ENCODE measurements at places on chromosomes 12 and 14.

DNA sequence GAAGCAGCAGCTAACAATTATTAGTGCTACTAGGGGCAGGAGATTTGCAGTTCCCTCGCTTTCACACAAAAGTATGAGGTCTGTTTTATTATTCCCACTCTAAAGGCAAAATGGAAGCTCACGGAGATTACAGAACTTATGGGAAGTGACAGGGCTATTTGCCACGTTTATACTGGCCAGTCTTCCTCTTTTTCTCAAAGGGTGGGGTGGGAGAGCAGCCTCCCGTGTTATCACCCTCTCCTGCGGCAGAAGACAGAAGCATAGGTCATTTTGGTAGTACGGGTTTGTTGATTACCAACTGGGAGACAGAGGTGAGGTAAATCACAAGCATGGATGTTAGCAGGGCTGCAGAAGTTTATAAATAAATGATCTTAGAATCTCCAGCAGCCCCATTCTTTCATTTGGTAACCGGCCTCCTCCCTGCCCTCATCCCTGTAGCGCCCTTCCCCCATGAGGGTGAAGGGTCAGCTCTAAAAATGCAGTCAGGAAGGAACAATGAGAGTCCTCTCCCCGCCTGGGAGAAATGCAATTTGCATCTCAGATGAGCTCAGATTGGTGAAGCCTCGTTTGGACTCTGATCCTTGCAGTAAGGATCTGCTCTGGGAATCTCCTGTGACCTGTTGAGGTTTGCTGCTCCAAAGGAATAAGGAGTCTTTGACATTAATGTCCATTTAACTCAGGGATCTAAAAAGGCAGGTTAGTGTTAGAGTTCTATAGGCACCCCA lies 44.7 kb upstream of the SINHCAF start:
- DNase-seq, result no peak

DNA sequence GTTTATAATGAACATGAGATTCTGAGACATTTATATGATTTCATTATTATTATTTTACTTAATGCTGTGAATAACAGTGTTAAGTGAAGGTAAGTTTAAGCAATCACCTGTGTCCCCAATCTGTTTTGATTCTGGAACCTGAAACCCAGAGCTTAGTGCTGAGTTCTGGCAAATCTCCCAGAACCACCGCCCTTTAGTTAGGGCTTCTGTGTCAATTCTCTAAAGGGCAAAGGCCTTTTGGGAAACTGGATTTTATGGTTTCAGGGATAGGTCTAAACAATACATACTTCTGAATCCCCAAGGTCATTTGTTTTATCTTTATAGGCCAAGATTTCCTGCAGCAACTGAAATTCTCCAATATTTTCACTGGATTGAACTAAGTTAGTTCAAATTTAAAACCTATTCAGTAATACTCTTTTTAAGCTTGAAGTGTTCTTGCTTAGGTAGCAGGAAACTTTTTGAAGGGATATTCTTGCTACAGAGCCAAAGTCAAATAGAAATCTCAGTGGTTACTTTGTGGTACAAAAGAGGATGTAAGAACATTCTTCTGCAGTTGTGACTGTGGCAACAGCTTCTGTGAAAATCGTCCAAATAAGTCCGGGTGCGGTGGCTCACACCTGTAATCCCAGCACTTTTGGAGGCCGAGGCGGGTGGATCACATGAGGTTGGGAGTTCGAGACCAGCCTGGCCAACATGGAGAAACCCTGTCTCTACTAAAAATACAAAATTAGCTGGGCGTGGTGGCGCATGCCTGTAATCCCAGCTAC lies 10.0 kb upstream of the PKP2 start:
- no peak for DNase-seq

DNA sequence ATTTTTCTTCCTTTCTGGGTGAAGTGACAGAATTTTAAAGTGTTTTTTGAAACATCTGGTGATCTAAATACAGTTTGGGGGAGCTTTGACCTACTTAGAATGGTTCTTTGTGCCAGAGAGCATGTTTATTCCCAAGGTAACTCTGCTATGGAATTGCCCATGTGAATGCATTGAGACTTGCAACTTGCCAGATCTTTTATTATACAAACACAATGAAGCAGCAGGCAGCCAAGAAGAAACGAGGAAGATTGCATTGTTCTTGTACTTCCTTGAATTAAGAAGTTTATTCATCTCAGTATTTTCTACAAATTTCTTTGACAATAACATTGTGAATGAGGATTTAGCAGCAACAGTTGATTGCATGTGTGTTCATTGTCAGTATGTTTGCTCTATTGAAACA lies 55.5 kb downstream of the FGD4 start:
- DNase-seq, result no peak

DNA sequence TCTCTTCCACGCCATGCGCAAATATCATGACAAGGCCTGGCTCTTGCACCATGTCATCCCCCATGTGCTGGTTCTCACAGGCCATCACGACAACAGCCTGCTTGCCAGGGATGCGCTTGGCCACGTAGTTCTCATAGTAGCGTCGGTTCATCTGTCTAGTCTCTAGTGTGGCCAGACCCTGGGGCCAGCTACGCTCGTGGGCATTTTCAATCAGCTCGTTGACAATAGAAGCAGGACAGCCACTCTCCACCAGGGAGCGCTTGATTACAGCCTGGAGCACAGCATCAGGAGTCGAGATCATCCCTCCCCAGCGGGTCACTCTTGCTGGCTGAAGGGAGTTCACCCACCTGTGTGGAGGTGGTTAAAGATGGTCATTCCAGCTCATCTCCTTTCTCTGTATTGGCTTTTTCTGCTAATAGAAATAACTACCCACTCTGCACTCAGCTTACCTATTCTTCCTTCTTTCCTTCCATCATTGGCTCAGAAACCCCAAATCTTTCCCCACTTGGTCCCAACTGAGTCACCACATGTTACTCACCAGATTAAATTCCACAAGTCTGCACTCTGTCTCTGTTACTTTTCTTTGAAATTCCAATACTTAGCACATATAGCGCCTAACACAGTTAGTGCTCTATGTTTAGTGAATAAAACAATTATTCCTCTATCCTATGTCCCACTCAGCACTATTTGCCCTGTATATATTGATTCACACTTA lies 15.1 kb downstream of the RNF41 start:
- peak; percentile 18 for DNase-seq

GRCh38 chr14:72503696-72504368 lies 390.1 kb downstream of the DPF3 start:
- DNase-seq, result no peak

DNA sequence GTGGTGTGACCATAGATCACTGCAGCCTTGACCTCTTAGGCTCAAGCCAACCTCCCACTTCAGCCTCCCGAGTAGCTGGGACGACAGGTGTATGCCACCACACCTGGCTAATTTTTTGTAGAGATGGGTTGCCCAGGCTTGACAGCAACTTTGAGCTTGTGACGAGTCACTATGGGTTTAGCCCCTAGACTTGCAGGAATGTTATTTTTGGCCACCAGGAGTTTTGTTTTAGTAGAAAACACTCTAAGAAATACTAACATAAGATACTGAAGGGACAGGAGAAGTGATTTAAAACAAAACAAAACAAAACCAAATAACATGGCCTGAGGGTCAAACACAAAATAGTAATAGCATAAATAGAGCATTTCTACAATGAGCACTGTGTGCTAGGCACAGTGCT lies 26.4 kb downstream of the SETD3 start:
- DNase-seq, result no peak

- DNase-seq, result no peak
Measured at GRCh38 chr12:121678716-121679300, 9.4 kb upstream of the MORN3 start.

GRCh38 chr14:101113835-101114725 lies 210.6 kb upstream of the RTL1 start:
- DNase-seq, result no peak

DNA sequence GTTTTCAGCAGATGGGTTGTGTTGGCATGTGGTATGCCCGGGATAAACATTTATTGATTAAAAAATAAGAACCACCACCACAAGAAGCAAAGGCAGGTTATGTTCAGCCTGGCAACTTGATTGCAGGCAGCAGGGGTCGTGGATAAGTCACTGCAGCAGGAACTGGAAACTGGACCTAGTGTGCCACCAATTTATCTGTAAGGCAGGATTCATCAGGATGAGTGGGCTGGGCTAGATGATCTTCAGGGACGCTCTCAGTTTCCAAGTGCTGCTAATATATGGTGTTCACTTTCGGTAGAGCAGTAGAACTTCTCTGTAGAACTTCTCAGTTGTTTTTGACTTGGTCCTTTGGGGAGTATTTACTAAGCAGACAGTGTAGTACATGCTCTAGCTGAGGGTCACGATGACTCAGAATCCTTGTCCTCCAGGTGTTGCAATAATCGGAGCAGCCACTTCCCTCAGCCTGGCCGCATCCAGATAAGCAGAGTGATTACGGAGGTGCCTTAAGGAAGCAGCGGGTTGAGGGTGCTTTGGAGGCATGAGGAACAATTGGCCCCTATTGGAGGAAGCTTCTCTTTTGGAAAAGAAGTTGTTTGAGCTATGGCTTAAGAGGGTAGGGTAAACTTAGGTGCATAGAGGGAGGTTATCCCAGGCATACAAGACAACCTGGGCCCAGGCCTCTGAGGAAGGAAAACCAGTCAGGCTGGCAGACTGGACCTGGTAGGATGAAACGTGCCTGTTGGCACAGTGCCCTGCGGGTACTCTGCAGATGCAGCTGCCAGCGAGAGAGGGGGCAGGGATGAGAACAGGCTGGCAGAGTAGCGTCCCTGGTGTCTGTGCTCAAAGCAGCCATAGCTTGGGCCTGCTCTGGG lies 104.0 kb downstream of the GPR135 start:
- no peak for DNase-seq

DNA sequence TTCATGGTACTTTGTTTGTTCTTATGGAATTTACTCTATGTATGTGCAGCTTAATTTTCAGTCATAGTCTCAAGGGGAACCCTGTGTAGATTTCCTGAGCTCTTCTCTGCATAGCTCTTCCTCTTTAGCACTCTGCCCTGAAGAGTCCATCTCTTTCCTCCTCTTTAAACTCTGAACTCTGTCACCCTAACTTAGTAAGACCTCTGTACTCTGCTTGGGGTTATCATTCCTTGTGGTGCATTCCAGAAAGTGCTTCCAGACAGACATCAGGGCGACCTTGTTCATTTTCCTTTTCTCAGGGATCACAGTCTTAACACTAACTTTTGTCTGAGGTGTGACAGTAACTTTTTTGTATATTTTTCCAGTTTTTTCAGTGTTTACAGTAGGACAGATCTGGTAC lies 179.3 kb downstream of the RAD51B start:
- no peak for DNase-seq

- no peak for DNase-seq
Measured at GRCh38 chr12:63068857-63069442, 82.1 kb downstream of the AVPR1A start.

- DNase-seq, result no peak
Measured at GRCh38 chr12:47376927-47377326, 297.2 kb upstream of the AMIGO2 start.

- no peak for DNase-seq
Measured at GRCh38 chr14:24669651-24670050, 35.7 kb upstream of the GZMB start.

DNA sequence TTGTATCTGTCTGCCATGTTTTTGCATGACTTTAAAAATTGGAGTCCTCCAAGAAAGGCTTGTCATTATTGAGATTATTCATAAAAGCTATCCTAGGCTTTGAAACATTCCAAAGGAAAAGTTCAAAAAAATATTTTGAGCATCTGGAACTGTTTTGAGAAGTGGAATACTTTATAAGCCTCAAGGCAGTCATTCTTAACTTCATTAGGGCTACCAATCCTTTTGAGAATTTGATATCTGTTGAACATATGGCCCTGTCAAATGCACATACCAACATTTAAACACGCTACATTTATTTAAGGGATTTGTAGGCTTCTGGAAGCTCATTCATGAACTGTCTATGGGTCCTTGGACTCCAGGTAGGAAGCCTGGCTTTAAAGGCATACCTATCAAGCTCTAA lies 77.0 kb downstream of the TMEM117 start:
- no peak for DNase-seq

DNA sequence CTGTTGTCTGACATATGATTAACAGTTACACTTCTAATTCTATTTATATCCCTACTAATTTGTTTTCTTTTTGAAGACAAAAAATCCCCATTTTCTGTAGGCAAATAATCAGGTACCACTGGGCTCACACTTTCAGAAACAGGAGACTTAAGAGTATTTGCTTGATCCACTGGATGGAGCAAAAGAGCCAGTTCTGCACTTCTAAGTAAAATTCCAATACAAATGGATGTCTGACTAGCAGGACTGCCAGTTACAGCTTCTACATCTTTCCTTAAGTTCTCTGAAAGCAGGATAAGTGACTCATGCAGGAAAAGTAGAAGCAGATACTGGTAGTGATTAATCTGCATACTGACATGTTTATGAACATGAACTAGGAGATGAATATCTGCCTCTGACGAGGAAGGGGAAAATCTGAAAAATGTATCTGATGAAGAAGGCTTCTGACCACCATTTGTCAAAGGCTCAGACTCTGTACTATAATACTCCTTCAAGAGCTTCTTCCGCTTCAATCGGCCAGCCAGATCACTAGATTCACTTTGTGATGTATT lies 73.8 kb upstream of the ANKS1B start:
- DNase-seq, result no peak

GRCh38 chr12:109624467-109624866 lies 50.9 kb downstream of the MVK start:
- no peak for DNase-seq

DNA sequence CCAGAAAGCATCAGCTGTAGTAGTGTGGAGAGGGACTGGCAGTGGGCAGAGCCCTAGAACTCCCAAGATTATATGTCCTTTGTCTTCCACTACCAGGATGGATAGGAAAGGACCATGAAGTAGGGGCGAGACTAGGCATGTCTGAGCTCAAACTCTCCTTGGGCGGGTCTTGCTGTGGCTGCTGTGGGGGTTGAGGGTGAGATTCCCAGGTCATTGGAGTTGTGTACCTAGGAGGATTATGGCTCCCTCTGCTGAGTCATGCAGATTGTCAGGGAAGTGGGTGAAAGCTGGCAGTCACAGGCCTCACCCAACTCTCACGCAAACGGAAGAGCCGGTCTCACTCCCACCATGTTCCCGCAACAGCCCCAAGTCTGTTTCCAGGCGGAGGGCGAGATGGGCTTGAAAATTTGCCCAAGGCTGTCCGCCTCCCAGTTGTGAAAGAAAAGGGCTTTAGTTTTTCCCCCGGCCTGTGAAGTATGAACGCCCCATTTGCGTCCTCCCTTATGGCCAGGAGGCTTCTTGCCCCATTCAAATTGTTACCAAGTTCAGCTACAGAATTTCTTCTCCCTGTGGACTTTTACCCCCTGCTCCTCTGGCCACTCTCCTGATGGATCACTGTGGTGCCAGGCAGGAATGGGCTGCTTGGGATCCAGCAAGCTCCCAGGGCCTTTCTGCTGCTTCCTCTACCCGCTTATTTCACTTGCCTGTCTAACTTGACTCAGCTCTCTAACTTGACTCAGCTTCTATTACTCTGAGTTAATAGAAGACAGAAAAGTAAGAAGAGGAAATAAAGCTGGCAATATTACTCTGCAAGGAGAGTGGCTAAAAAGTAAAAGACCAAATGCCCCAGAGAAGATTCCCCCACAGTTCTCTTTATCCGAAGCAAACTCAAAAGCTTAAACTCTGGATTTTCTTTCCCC lies 159.3 kb downstream of the SLC2A13 start:
- no peak for DNase-seq
